Stimulated activated CD8-positive, alpha-beta memory T cell treated with anti-CD3 and anti-CD28 coated beads, Interleukin-15, amount 100 ng/mL, for 1 hour (primary cell): ENCODE measurements at places on chromosomes 7 and 10.

- no peak for DNase-seq
These were observed 101.1 kb downstream of the RAPGEF5 start for GRCh38 chr7:22255834-22256233.

DNA sequence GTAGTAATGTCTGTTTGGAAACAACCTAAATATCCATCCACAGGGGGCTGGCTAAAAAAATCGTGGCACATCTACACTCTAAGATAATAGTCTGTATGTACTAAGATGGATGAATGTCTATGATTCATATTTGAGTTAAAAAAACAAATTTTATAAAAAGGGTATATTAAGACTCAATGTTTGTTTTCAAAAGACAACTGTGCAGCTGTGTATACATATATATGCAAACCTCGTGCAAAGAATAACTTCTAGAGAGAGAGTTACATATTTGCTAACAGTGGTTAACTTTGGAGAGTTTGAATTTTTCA lies 323.5 kb downstream of the PLXNA4 start:
- no peak for DNase-seq

GRCh38 chr7:2440608-2441245 lies 35.5 kb downstream of the GRIFIN start:
- no peak for DNase-seq

DNA sequence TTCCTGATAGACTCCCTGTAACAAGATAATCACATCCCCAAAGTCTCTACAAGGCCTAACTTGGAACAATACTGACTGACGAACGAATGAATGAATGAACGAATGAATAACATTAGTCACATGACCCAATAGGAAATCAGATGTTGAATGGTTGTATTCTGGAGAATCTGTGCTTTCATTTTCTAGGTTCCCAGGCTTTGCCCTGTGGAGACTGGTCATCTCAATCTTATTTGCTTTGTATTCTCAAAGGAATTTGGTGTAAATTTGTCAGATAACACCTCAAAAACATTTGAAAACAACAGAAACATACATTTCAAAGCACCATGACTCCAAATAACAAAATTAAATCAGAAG lies 69.6 kb upstream of the COL1A2 start:
- no peak for DNase-seq
